Mesenteric fat pad (tissue), 1 donor: ENCODE measurements at places on chromosomes 1 and 21.

GRCh38 chr1:46735708-46736324 is 16.9 kb upstream of the EFCAB14 start:
- DNase-seq, result no peak

DNA sequence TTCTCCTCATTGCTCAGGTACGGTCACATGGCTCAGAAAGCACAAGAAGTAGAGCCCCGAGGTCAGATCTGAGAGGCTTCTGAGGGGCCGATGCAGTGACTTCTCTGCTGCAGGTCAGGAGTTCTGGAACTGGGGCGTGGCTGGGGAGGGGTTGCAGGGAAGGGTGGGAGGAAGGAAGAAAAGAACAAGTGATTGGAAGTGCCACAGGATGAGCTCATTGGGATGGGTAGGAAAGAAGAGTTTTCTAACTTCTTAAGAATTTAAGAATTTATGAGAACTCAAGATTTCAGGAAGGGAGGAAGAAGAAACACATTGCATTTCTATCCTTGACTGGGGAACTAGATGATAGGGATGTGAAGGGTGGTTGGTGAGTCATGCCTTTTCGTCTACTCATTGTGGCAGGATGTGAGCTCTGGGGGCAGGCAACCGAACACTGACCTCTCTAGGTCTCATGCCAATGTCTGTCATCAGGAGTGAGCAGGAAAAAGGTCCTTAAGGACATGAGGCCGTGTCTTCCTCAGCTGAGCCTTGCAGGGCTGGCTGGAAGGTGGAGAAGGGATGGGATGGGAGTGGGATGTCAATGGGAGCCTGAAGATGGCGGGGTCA is 497 bp downstream of the FCRLB start:
- no peak for DNase-seq

DNA sequence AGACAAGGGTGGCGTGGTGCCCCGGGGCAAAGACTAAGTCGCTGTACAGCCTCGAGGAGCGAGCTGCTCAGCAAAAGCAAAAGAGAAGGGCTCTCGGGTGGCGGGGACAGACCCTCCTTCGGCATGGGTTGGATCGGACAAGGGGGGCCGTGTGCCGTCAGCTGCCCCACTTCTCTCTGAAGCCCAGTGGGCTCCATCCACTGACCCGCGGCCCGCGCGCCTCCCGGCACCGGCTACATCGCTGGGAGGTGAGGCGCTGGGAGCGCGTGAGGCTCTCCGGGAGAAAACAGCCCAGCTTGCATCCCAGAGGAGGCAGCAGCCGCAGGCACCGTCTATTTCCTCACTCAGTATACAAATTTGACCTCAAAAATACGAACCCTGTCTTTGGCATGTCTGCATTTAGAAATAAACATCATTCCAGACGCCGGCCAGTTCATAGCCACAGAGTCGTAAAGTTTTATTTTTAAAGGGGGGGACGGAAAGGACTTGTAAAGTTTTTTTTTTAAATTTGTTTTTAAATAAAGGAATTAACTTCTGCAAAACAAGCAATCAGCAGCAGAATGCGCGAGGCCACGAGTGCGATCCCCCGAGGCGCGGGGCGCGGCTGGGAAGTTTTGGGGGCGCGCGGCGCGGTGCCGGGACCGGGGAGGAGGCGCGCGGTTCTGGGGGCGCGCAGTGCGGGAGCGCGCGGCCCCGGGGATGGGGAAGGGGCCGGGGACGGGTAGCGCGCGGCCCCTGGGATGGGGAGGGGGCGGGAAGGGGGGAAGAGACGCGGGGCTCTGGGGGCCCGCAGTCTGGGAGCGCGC is 689 bp upstream of the GPR137B start:
- no peak for DNase-seq

- no peak for DNase-seq
These were observed 6.9 kb upstream of the KNCN start for GRCh38 chr1:46558141-46558963.

GRCh38 chr1:149879556-149879955 is 19.8 kb upstream of the BOLA1 start:
- DNase-seq, result no peak

DNA sequence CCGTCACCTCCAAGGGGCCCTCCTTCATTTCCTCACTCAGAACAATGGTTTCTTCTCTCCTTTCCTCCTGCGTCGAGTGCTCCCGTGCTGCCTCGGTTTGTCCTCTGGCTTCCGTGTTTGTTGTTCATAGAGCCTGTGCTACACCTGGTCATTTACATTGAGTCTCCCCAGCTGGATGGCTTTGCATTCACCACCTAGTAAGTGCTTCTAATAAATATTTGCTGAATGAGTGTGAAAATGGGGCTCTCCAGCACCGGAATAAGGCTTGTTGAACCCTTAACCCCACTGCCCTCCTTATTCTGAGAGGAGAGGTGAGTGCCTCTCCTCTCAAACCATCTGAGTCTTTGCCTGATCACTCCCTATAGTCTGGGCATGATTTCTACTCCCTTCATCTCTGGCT is 104.9 kb downstream of the CNIH3 start:
- no peak for DNase-seq

DNA sequence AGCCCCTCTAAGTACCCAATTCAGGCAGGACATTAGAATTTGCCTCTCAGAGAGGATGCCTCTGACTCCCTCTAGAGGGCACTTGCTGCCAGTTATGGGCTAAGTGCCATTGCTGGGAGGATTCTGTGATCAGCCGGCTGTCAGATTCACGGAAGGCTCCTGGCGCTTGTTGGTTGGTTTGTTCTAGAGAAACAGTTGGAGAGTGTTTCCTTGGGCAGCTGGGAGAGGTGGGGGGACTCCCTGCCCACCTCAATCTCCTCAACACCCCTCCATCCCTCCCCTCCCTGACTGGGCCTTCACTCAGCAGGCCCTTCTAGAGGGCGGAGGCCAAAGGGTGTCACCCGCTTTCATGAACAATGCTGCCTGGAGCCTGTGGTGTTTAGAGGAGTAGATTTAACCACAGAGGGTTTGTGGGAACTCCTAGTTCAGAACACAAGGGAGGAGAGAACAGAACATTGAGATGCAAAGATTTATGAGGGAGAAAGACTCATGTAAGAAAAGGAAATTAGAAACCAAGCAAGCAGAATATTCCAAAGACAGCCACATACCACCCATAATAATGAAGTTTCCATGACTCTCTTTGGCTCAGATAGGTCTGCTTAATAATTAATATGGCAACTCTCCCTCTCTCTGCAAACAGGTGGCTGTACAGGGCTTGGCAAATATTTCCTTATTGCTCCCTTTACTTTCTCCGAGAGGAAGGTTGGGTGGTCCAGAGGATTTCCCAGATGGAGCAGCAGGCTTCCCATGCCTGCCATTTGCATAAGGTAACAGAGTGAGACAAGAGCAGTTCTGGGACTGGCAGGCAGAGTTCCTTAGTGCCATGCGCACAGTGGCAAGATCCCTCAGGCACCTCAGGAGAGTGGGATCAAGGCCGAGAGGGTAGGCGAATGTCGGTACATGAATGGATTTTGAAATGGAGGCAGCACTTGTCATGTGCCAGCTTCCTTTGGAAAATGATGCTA is 30.0 kb upstream of the ACP6 start:
- no peak for DNase-seq

- no peak for DNase-seq
These were observed 22.7 kb downstream of the WNT9A start for GRCh38 chr1:227924833-227925574.

DNA sequence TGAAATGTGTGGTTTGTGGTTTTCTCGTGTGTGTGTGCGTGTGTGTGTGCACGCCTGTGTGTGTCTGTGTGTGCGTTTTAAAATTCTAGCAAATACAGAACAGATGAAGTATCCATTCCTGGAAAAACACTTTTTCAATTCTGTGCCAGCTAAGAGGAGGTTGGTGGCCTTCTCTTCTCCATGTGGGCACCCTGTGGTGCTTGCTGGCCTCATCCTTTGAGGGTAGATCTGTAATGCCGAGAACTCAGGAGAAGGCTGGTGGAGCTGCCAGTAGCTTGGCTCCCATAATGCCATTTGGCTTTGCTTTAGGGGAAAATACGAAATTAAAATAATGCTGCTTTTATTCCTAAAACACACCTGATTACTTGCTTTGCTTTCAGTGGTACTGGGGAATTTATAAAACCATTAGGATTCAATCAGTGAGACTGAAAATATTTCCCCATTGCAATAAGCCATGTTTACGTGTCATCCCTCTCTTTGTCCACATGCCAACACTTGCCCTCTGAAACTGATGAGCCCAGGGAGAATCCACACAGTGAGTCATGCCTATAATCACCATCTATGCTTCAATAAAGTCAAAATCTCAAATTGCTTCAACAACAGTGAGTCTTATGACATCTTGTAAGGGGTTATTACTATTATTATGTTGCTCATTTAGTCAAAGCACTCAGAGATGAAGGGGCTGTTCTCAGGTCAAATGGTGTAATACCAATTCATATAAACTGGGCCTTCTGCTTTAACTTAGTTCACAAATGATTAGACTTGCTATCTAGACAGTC is 39.2 kb downstream of the ABCA4 start:
- DNase-seq, result no peak

DNA sequence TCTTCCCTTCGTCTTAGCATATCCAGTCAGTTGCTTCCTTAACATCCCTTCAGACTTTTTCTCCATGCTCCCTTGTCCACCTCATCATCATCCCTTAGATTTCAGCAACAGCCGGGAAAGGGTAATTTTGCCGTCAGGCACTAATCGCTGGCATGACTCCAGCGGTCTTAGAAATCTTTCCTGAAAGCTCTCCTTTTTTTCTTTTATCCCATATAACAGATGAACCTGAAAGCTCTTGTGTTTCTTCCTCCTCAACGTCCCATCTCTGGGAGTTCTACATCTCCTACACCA is 10.4 kb upstream of the BOLA1 start:
- DNase-seq, result peak; percentile 60

GRCh38 chr1:90710579-90711536 is 6.2 kb downstream of the BARHL2 start:
- DNase-seq, result no peak

DNA sequence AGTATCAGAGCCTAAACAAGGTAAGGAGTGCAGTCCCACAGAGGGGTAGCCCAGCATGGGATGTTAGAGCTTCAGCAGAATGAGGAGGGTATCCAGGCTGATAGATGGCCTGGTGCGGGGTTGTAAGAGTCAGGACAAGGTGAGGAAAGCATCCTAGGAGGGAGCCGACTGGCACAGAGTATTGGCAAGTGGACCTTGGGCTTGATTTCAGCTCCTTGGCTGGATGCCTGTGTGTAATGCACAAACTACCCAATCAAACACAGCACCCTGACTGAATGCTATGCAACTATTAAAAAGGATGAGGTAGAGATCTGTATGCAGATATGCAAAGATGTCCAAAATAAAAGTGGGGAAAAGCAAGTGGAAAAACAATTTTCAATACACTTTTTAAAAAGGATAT is 18.0 kb downstream of the DENND2C start:
- no peak for DNase-seq

- DNase-seq, result no peak
These were observed 8.2 kb downstream of the SON start for GRCh38 chr21:33550772-33551660.

DNA sequence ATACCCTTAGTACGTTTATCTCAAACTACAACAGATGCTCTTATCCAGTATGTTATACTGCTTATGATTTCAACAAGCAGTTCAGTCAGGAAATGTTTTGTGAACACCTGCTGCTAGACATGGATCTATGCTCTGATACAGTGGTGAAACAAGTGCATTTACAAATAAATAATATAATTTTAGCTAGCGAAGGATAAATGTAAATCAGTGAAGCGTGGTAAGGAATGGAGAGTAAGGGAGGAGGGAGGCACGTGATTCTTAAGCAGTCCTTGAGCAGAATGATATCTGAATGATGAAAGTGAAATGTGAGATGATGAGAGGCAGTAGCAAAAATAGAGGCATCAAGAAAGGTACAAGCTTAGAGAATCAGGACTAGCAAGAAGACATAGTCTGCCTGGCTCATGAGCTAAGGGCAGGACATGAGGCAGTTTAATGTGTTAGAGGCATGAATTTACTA is 6.3 kb downstream of the TSNAX start:
- no peak for DNase-seq

- DNase-seq, result no peak
These were observed 88.9 kb upstream of the ARHGAP29 start for GRCh38 chr1:94326329-94326728.

- DNase-seq, result no peak
These were observed 57.1 kb upstream of the COL18A1 start for GRCh38 chr21:45347712-45348499.

GRCh38 chr1:14914351-14914988 is 239.1 kb upstream of the TMEM51 start:
- DNase-seq, result no peak

GRCh38 chr1:165703648-165704047 is 5.3 kb upstream of the ALDH9A1 start:
- DNase-seq, result no peak

DNA sequence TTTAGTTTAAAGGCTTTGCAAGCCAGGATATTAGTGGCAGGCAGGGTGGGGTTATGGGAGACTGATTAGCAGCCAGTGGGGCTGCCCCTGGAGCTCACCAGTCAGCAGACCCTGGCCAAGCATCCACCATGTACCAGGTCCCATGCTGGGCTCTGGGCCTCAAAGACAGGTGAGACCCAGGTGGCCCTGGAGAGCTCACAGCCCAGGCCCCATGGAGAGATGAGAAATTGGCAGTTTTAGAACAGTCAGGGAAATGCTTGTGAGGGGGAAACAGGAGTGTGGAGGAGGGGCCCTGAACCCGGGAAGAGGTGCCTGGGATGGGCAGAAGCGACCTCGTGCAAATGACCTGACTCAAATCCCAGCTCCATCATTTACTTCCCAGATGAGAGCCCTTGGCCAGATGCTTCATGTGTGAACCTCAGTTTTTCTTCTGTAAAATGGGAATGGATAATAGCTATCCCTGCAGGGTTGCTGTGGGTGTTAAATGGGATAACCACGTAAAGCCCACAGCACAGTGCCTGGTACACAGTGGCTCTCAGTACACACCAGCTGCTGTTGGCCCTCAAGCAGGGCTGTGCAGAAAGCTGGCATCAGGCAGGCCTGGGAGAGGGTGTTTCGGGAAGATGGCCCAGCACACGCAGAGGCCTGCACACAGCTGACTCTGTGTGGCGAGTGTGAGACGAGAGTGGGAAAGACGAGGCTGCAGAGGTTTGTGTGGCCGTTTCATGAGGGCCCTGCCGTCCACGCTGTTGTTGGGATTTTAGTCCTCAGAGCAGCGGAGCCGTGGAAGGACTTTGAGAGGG is 518.5 kb downstream of the PTPRU start:
- peak; percentile 78 for DNase-seq

DNA sequence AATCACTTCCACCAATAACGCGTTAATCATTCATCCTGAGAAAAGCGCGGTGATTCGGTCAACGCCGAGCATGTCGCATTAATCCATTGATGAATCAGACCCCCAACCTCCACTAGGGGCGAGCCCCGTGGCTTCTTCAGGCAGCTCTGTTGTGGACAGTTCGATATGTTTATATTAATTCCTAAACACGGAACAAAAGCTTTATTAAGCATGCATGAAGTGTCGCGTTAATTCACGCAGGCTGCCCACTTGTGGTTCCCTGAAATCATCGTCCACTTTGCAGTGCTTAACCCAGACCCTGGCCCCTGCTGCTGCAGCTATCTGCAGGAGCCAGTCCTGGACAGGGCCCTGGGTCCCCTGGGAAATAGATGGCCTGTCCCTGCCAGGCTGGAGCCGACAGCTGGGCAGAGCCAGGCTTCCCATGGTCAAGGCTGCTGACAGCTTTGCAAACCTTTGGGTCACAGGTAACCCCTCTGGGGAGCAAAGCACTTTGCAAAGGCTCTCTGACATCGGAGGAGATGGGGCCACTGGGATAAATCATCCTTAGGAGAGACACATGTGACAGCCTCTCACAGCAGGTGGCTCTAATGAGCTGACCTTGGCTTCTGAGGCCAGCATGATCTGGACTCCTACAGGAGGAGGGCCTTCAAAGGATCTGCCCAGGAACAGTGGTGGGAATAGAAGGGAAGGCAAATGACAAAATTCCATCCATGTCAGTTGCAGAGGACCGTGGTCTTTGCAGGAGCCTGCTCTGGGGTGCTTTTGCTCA is 137.0 kb upstream of the AJAP1 start:
- DNase-seq, result peak; percentile 20

- DNase-seq, result no peak
These were observed 88.5 kb upstream of the ACTRT2 start for GRCh38 chr1:2932671-2933350.
